Right lung (tissue), 10 donors: ENCODE measurements at places on chromosomes 2 and 18. TPM values are rescaled to one million over a fixed set of nuclear protein-coding genes. Genes with fewer than 3 reads are reported as not detected.

- no peak for DNase-seq
These were observed 236.0 kb downstream of the DOK6 start for GRCh38 chr18:69636529-69637301.

CRYGC gene
- not detected for polyA plus RNA-seq

IL1RL1 gene
- polyA plus RNA-seq = 0.24 TPM

GAD1 gene
- polyA plus RNA-seq = 1.1 TPM

DNA sequence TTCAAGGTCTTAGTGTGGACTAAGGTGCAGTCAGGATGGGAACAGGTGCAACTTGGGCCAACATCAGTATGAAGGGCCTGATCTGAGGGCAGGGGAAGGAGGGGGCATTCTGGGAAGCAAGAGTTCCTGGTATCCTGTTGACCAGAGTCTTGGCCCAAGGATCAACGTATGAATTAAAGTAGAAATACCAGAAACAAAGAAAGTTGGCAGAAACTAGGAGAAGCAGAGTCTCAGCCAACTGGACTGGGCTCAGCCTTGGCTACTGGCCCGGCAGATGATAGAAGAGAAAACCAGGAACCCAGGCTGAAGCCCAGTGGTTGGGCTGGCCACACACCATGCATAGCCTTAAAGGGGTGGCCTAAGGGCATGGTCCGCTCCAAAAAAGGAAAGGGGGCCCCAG lies 2.3 kb downstream of the CETN1 start:
- no peak for DNase-seq

- no peak for DNase-seq
These were observed 143.1 kb upstream of the TTC39C start for GRCh38 chr18:23871410-23871809.

- peak; percentile 64 for DNase-seq
These were observed 36.0 kb downstream of the SMAD7 start for GRCh38 chr18:48914581-48915251.

- DNase-seq = no peak
These were observed 170.3 kb downstream of the HDAC4 start for GRCh38 chr2:239230318-239231052.

DNA sequence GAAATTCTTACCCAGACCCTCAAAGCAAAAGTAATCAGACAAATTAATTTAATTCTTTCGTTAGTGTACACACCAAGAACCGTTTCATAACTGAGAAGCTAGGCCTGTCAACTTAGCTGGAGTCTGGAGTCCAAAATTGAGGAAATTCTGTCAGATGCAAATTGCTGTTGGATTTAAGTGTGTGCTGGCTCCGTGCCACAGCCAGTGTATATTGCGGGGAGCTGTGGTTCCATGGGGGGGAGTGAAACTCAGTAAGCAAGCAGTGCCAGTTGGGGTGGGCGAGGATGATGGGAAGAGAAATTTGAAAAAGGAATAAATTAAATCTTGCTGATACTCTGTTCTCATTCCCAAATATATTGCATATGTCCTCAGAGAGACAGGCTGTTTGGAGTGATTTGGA lies 4.0 kb downstream of the ARPC2 start:
- no peak for DNase-seq

DNA sequence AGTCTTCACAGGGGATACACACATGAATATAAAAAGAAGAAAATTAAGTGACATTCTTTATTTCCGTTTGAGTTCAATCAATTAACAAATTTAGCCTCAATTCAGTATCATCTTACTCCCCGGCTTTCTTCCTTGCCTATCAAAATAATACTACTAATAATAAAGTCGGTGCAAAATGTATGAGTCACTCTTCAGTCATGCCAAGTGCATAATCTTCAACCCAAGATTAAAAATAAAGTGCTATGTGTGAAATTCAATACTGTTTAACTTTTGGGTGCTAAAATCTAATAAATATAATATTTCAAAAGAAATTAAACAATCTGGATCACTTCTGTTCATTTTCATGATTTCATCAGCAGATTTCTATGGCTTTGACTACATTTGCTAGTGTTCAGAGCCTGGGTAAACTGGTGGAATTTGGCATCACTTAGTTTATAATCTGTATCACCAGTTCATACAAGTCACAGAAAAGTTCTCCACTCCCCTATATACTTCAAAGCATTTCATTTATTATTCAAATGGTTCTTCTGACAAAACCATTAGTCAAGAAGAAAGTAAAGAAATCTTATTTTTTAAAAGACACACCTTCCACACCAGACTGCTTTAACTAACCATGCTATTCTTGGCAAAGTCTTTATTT lies 183.6 kb downstream of the THADA start:
- DNase-seq = no peak

- DNase-seq = no peak
These were observed 176.4 kb upstream of the MYT1L start for GRCh38 chr2:2507417-2507997.

PTPN4 gene
- polyA plus RNA-seq = 15.4 TPM

FBXO15 gene
- 2.4 TPM for polyA plus RNA-seq

DNA sequence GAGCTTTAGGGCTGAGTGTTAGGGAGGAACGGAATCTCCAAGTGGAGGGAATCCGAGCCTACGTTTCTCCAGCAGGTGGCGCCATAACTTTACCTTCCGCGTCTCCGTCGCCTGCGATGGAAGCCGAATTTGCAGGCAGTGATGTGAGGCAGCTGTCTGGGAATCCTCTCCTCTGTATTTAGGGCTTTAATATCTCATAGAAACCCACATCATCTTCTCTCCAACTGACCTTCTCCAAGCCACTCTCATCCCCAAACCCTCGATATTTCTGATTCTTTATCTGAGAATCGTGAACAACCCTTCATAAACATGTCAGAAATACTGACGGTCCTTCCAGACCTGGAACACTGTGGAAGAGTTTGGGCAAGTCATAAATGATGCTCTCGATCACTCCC lies 27.5 kb downstream of the SIX2 start:
- peak; percentile 68 for DNase-seq

TDRD15 gene
- polyA plus RNA-seq = not detected

- DNase-seq = no peak
These were observed 1.0 kb downstream of the ZNF532 start for GRCh38 chr18:58865701-58866065.

DNA sequence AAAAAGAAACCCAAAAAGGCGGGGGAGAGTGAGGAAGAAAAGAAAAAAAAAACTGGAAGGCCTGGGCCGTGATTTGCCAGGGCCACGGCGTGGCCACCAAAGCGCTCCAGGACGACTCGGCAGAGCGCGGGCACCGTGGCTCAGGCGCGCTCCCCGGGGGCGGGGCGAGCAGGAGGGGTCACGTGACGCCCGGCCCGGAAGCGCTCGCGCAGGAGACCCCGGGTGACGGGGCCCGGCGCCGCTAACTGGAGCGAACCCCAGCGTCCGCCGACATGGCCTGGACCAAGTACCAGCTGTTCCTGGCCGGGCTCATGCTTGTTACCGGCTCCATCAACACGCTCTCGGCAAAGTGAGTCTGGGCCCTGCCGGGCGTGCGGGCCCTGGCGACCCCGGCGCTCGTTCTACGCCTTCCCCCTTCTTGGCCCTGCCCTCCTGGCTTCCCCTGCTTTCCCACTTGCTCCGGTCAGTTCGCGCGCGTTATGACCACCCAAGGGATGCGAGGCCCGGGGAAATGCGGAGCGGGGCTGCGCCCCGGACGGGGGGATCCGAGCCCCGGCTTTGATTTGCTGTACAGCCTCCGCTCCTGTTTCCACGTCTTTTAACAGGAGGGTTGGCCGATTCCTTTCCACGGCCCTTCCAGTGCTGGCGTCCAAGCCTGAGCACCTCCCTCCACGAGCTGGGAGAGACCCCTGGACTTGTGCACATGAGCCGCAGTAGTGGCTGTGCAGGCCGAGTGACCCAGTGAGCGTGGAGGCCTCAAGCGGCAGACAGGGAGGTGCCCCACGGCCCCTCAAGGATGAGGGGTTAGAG lies at the start of gene SLC35F6:
SLC35F6 (plus strand) TSS at position 207 of the 810 bp plus-strand sequence; CDS start at position 273, 66 bp downstream.
- peak; percentile 80 for DNase-seq

- peak; percentile 49 for DNase-seq
These were observed 83.8 kb downstream of the AGAP1 start for GRCh38 chr2:235577404-235578330.

CTNNA2 gene
- polyA plus RNA-seq = 0.32 TPM

- no peak for DNase-seq
These were observed 44.9 kb downstream of the PARD6G start for GRCh38 chr18:80202264-80202998.

CDK5R2 gene
- 0.19 TPM for polyA plus RNA-seq

MAB21L4 gene
- 4.6 TPM for polyA plus RNA-seq

DNA sequence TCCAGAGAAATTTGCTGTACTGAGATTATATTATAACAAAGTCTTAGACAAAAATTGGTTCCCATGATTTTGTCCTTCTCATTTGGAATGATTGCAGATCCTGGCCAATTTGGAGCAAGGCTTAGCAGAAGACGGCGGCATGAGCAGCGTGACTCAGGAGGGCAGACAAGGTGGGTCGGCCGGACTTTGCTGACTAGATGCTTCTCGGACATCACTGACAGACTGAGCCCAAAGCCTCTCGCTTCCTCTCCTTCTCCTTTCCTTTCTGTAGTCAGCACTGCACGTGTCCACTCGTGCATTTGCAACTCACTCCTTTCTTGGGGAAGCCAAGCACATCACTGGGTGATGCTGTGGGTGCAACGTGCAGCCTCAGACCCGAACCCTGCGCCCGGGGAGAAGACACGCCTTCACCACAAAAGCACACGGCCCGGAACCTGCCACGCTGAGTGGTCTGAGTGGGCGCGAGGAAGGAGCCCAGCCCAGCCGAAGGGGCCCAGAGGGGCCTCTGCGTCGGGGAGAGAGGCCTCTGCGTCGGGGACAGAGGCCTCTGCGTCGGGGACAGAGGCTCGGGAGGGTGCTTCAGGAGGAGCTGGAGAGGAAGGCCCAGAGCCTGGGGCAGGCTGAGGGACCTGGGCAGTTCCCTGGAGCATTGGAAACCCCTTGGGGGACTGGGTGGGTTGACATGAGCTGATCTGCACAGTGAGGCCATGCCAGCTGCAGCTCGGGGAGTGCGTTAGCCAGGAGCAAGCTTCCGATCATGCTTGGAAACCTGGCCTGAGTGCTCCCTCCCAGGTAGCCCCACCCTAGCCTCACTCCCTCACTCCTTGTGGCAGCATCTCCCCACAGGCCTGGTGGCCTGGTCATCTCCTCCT lies 61.6 kb downstream of the ADI1 start:
- no peak for DNase-seq

DNA sequence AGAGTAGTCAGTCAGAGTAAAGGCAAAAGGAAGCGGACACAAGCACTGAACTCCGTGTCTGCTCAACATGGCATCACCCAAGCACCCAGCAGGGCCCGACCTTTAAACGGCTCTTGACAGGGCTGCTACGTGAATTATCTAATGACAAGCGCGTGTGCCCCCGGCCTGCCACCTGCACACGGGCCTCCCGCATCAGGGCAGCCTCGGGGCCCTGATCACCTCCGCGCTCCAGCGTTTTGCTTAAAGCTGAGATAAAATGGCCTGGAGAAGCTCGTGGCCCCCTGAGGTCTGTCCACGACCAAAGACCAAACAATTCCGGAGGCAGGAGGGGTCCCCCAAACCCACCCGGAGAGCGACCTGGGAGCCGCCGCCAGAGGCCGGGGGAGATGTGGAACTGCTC lies 376 bp downstream of the NDUFA10 start:
- DNase-seq = peak; percentile 1

DNA sequence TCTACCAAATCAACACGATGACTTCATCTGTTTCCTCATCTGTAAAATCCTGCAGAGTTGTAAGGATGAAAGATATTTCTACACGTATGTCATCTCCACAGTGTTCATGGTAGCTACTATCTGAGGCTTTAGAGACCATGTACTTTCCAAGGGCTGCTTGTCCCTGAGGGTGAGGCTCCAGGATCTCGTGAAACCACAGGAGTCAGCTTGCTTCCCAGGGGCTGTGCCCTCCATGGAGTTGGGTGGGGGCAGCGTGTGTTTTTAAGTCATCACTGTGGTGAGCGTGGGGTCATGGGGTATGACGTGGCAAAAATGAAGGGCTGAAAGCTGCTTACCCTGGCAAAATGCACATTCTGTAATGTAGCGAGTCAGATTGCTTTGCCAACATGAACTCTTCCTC lies 81.6 kb downstream of the ASAP2 start:
- DNase-seq = no peak

DNA sequence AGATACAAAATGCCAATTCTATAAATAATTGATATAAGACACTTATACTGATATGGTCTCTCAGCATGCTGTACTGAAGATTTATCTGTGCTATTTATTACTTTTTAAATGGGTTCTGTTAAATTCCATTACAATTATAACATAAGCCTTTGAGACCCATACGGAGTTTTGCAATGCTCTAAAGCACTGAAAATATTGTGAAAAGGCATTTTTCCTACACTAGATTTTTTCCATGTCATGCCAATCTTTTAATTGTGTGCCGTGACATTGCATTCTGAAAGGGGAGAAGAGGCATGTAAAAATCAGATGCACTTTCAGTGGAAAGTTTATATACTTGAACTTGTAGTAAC lies 46.5 kb downstream of the EFEMP1 start:
- DNase-seq = no peak

DNA sequence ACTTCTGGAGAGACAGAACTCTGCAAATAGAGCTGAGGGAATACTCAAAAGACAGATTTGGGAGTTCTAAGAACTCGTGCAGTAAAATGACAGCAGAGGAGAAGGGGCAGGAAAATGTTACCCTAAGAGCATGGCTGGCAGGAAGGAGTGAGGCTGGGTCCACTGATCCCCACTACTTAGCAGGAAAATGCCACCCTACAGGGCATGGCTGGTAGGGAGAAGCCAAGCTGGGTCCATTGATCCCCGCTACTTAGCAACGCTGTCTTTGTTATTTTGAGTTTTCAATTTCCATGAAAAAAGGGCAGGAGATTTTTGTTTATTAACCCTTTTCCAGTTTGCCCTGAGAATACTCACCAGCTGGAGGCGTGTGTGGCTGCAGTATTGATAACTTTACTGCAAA lies 100.3 kb upstream of the TMEM200C start:
- no peak for DNase-seq

DSG4 gene
- not detected for polyA plus RNA-seq

APCDD1 gene
- polyA plus RNA-seq = 137 TPM

DNA sequence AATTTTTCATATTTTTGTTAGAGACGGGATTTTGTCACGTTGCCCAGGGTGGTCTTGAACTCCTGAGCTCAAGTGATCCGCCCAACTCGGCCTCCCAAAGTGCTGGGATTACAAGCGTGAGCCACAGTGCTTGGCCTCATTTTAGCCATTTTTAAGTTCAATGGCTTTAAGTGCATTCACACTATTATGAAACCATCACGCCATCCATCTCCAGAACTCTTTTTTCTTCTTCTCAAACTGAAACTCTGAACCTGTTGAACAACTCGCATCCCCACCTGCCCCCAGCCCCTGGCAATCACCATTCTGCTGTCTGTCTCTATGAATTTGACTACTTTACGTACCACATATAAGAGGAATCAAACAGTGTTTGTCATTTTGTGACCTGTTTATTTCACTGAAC lies 31.3 kb upstream of the ASB18 start:
- DNase-seq = no peak

FOXD4L1 gene
- polyA plus RNA-seq = 0.25 TPM

GRCh38 chr2:218432676-218433365 lies 13.9 kb downstream of the VIL1 start:
- no peak for DNase-seq

GRCh38 chr2:189696223-189696622 lies 21.8 kb downstream of the ANKAR start:
- no peak for DNase-seq

CTAGE1 gene
- 0.04 TPM for polyA plus RNA-seq
